ENCODE measurements at places on chromosomes 1 and 21.

DNA sequence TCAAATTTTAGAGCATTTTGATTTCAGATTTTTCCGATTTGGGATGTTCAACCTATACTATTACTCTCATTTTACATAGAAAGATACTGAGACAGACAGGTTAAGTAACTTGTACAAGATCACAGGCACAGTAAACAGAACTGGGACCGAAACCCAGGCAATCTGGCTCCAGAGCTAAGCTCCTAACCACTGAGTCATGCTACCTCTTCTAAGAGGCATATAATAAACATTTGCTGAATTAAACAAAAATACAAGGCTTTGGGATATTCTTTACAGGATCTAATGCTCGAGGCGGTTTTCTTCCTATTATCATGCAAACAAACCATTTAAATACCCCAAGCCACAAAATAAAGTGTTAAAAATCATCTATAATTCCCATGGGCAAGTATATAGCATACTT is 50.3 kb downstream of the MCOLN2 start:
- no peak for DNase-seq

GRCh38 chr1:44259090-44259489 is 45.8 kb downstream of the DMAP1 start:
- DNase-seq: no peak

DNA sequence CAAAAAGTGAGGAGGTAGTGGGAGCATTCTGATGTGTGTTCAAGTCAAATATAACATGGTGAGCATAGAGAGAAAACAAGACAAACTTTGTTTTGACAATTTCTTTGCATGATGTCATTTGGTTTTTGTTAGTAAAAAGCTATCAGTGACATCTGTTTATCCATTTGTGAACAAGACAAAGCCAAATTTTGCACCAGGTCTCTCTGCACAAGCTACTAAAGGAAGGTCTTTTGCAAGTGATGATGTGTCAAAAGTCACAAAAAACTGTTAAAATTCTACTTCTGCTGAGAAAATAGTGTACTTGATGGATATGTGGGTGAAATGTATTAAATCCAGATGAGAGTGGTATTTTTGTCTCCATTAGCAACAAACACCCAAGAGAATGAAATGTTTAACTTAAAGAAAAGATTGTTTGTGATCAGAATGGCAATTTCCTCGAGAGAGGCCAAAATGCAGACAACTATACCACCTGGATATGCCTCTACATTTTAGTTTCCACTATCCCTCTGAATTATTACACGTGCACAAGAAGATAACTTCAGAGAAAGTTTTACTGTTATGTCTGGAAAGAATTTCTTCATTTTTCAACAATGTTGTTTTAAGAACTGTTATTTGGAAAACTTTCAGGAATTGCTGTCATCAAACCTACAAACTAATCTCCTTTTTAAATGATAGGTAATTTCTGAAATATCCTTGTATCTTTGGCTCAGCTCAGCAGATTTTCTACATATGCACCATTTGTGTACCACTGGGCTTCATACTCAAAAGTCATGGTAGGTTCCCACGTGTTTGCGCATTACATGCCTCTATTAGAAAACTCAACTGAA is 807.4 kb upstream of the ADGRL2 start:
- no peak for DNase-seq

GRCh38 chr21:35414507-35415139 is 365.5 kb upstream of the RUNX1 start:
- no peak for DNase-seq

DNA sequence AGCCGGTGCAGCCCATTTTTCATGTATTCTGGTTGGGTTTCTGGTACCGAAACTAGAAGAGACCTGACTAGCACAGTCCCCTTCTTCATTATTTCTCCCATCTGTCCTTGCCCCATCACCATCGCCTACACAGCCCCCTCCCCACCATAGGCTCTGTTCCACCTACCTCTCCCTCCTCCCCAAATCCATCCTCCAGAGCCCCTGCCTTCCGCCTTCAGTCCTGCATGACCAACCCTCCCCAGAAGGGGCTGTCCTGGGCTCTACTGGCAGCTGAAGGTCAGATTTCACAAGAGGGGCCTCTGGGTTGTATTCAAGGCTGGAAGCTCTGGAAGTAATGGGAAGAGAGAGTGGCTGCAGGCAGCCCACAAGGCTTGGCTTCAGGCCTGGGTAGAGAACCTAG is 55.2 kb downstream of the SDC3 start:
- no peak for DNase-seq

DNA sequence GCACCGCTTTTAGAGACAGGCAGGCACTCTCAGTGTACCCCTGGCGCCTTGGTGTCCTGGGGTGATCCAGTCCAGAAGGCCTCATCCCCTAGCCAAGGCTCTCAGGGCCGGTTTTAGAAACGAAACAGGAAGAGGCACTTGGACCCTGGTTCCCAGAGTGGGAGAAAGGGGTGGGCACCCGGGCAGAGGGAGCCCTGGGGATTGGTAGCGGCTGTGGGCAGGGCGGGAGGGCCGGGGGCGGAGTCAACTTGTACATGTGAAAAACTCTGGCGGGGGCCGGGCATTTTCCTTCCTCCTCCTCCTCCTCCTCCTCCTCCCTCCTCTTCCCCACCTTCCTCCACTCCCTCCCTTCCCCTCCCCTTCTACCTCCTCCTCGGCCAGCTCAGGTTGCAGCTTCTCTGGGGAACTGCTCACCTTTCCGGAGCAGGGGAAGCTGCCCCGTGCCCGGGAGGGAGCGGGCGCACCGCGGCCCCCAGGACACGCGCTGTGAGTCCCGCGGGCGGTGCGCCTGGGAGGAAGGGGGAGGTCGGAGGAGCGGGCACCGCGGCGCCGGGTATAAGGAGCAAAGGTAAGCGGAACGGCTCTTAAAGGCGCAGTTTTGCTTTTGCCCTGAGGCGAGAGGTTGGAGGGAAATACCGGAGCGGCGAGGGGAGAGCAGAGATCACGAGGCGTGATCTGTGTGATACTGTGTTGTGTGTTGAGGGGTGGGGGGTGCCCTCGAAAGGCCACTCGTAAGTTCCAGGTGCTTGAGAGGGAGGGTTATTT is at the start of gene CDK18:
Gene CDK18 (plus strand): TSS at position 359 of the 765 bp plus-strand sequence. CDS start 18,499 bp downstream, outside the sequence.
- no peak for DNase-seq

GRCh38 chr21:45855248-45855811 is 126.2 kb upstream of the COL6A1 start:
- no peak for DNase-seq

DNA sequence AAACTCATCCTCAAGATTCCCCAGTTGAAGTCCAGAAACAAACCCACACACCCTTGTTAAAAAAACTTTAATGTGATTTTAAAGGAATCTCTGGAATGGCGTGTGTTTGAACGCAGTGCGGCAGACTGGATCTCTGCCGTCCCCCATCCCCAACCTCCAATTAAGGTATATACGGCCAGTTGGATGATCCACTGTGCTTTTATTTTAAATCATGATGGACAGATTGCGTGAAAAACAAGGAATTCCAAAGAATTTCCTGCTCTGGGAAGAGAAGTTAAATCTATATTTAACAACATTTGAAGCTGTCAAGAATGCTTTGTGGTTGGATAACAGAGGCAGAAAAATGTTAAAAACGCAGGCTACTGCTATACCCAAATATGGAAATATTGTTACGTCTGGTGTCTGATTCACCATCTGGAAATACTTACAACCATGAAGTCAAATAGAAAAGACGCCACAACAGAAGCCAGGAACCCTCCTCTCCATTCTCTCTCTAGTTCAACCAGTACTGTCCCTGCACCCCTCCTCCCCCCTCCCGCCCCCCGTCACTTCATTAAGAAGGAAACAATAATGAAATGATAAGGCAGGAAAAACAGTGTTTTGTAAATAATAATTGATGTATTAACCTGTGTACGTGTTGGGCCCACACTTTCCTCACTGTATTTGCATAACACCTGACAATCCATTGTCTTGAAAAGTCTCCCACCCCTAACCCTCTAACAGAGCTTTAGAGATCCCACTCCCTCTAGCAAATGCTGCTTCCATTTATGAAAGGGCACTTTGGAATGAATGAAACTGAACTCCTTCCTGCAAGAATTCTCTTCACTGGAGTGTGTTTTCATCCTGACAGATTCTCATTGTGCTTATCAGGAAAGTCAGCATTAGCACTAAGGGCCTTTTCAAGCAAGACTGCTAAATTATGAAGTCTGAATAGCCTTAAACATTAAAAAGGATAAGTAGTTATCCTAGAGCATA is 2.0 kb upstream of the CCN1 start:
- peak; percentile 76 for DNase-seq

GRCh38 chr1:29809446-29810120 is 573.3 kb downstream of the PTPRU start:
- DNase-seq: no peak

DNA sequence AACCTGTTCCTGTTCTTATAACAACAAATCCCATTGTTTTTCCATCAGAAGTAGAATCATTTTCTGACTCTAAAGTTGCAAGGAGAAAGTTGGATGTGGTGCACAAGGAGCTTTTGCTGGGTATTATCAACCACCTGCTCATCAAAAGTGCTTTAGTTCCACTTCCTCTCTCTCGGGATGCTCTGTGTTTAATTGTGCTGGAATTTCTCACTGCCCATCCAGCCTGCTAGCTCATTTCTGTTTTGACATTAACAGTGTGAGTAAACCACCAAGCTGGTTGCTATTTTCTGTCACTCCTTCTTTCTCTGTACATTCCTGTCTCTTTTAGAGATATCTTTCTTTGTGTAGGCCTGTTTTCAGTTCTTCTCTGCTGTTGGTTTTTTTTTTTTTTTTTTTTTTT is 6.0 kb downstream of the KDM4A start:
- no peak for DNase-seq

DNA sequence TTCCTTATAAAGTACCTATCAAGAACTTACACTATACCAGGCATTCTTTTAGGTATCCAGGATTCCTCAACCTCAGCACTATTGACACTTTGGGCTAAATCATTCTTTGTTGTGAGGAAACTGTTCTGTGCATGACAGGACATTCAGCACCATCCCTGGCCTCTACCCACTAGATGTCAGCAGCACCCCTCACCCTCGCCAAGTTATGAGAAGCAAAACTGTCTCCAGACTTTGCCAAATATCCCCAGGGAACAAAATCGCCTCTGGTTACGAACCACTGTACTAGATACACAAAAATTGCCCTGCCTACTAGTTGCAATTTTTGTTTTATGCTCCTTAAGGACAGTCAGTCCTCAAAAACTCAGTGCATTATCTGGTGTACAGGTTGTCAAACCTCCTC is 35.7 kb downstream of the PALMD start:
- no peak for DNase-seq
